ENCODE measurements at places on chromosomes 1 and 21. TPM values are rescaled to one million over a fixed set of nuclear protein-coding genes. Genes with fewer than 3 reads are reported as not detected.

Gene THEM5
- total RNA-seq, result not detected

Gene SLC1A7
- not detected for total RNA-seq

Gene PTPN14
- total RNA-seq, result 0.34 TPM

Gene AGBL4
- total RNA-seq, result 0.14 TPM

Gene EMC1
- total RNA-seq, result 38.3 TPM

Gene UTS2
- not detected for total RNA-seq

Gene KRTAP12-2
- not detected for total RNA-seq

Gene MFAP2
- not detected for total RNA-seq

Gene BTBD19
- total RNA-seq, result 4.8 TPM

Gene CHODL
- not detected for total RNA-seq

Gene SAMD13
- 1.2 TPM for total RNA-seq

Gene FAM167B
- total RNA-seq, result 0.38 TPM

Gene GNG4
- total RNA-seq, result 2.3 TPM

Gene ELOA
- total RNA-seq, result 29.7 TPM

Gene ADAMTS5
- not detected for total RNA-seq

Gene CLCA2
- not detected for total RNA-seq

Gene SPRR2G
- total RNA-seq, result not detected

Gene TCHHL1
- total RNA-seq, result not detected

Gene TBX19
- 1.5 TPM for total RNA-seq

Gene PIP5K1A
- total RNA-seq, result 63.1 TPM

Gene RPS6KC1
- 5.3 TPM for total RNA-seq

Gene CHIA
- total RNA-seq, result not detected

Gene SPRR1A
- not detected for total RNA-seq

Gene ELAPOR1
- total RNA-seq, result 7.0 TPM

Gene PIGR
- 0.07 TPM for total RNA-seq

Gene APCS
- not detected for total RNA-seq

Gene C8B
- total RNA-seq, result not detected

Gene CACHD1
- 2.2 TPM for total RNA-seq

Gene SPRR2A
- total RNA-seq, result not detected

Gene PROK1
- total RNA-seq, result not detected

Gene NCF2
- 4.7 TPM for total RNA-seq

Gene RAB42
- total RNA-seq, result not detected

Gene HES3
- total RNA-seq, result not detected

Gene NCAM2
- not detected for total RNA-seq

Gene CDA
- total RNA-seq, result not detected

Gene SHC1
- total RNA-seq, result 34.2 TPM

Gene BCL2L15
- total RNA-seq, result 0.61 TPM

Gene JAM2
- total RNA-seq, result 1.5 TPM

Gene RRP15
- 20.9 TPM for total RNA-seq

Gene PLA2G4A
- not detected for total RNA-seq

Gene TAL1
- not detected for total RNA-seq
